ENCODE measurements at places on chromosomes 16 and 17.

DNA sequence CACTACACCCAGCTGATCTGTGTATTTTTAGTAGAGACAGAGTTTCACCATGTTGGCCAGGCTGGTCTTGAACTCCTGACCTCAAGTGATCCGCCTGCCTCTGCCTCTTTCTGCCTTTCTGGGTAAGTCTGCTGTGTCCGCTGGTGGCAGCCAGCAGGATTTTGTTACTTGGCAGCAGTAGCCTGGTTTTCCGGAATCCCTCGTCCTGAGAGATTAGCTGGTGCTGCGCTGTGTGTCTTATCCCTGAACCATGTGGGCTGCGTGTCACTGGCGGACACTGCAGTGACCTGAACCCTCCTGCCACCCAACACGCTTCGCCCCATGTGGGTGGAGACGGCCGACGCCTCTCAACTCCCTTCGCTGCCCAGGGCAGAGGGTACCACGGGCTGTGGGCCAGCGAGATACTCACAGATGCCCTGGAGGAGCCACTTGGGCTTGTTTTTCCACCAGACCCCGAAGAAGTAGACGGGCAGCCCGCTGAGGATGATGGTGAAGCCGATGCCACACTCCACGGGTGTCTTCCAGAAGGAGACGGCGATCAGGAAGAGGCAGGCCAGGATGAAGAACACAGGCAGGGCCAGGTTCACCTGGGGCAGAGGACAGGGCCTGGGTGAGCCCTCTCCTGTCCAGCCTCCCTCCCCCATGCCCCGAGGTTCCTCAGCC is 35.2 kb downstream of the SLC7A5 start:
- no peak for DNase-seq

DNA sequence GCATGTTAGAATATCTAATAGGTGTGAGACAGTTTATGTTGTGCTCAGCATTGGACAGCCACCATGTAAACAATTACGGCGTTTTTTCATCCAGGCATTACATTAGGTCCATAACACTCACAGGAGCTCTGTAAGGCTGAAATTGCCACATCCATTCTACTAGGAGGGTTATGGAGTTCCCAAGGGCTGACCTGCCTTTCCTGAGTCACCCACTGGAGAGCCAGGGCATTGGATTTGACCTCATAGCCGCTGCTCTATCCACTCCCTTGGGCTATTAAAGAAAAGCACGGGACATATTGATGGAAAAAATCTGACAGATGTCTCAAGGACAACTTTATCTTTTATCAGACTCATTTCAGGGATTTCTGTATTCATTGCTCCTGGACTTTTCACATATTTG is 306.3 kb upstream of the HSBP1 start:
- DNase-seq, result no peak

GRCh38 chr16:80084614-80085013 is 456.2 kb upstream of the DYNLRB2 start:
- DNase-seq, result no peak

GRCh38 chr17:7414837-7415236 is 5.3 kb upstream of the SPEM1 start:
- no peak for DNase-seq

GRCh38 chr16:68445458-68445857 is 2.9 kb downstream of the SMPD3 start:
- DNase-seq, result peak; percentile 66

DNA sequence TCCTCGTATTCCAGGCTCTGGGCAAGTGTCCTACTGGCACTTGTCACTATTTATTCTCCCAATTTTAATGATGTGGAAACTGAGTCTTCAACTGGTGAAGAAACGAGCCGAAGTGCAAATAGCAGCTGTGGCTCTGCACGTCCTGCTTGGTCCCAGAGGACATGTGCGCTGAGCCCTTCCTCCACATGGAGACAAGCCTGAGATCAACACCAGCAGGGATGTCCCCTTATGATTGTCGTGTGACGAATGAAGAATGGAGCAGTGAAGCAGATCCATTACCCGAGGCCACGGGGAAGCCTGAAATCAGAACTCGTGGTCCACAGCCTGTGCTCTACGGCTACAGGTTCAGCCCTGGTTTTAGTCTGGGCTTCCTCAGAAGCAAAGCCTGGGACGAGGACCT is 61.0 kb downstream of the FOXL1 start:
- DNase-seq, result no peak

DNA sequence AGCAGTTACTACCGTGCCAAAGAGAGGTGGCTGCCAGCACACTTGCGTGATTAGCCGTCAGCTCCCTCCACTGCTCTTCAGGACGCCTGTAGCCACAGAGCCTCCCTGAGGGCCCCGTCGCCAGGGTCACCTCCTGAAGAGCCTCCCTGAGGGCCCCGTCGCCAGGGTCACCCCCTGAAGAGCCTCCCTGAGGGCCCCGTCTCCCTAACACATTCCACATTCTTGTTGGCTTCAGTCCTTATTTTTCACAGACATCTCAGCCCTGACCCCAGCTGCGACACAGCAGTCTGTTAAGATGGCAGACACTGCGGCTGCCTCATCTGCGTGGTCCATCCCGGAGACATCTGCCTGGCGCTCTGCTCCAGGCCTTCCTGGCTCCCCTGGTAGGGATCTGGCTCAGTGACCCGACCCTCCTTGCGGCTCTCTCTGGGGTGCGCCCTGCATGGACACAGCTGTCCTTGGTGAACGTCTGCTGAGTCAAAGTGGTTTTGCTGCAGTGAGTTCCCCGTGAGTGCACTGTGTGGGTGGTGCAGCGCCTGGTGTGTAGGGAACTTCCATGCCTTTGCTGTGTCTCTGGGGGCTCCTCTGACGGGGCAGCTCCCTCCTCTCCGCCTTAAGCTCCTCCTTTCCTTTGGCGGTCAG is 11.4 kb downstream of the ACSF3 start:
- peak; percentile 91 for DNase-seq

- peak; percentile 50 for DNase-seq
Observed at GRCh38 chr16:9072806-9073341, 18.6 kb upstream of the HAPSTR1 start.
